Hippocampal formation (tissue), 2 donors: ENCODE measurements at places on chromosomes 4 and X.

DNA sequence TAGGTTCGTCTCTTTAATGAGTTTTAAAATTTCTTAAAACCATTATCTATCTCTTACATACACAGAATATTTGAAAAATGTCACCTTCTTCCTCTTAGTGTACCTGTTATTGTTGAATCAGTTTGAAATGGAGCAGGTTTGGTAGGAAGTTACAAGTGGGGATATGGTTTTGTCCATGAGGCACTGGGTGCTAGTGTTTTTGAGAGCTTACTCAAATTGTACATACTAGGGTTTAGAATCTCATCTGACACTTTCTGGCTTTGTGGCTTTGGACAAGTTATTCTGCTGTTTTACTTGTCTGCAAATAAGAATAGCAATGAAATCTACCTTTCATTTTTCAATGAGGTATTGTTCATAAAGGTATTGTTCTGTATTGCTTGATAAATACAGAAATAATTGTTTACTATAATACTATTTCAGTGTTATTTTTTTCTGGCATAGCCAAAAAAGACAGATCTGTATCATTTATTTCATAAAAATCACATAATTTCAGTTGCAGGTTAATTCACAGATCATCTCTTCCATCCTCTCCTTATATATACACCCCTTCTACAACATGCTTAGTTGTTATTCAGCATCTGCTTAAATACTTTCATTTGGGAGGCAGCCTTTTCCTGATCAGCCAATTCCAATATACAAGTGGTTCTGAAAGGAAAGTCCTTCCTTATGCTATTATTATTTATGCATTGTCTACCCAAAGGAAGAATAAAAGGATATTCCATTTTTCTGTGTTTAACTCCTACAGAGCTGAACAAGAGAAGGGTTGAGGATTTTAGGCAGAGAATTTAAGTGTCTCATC, 13.3 kb downstream of the NCAPG start:
- no peak for DNase-seq

DNA sequence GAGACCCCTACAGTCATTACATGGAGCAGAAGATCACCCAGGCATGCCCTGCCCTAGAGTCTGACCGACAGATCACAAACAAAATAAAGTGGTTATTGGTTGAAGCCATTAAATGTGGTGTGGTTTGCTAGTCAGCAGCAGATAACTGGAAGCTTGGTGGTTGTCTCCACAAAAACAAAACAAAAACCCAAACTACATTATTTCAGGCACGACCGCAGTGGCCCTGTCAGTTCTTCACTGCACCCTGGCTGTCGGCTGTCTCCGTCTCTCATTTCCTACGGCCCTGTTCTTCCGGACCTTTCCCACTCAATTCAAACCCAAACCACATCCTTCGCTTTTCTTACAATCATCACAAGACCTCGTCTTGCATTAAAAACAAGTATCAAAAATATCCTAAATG, 521.3 kb upstream of the ZFP42 start:
- no peak for DNase-seq

GRCh38 chr4:1793496-1793840, 375 bp downstream of the FGFR3 start:
- DNase-seq: no peak

DNA sequence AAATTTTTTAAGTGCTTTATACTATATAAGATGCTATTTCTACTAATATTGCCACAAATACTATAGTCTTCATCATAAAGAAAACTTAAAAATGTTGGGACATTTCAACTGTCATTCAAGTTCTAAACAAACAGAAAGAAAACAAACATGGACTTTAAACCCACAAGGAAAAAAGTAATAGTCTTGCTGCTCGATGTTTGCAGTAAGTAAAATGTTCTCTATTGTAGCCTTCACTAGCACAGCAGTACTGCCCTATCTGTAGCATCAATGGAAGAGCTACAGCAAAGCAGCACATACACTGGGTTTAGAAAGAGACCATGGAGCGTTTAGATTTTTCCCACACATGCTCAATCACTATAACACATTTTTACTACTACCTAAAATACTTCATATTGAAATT, 146.8 kb downstream of the KLHL13 start:
- no peak for DNase-seq

DNA sequence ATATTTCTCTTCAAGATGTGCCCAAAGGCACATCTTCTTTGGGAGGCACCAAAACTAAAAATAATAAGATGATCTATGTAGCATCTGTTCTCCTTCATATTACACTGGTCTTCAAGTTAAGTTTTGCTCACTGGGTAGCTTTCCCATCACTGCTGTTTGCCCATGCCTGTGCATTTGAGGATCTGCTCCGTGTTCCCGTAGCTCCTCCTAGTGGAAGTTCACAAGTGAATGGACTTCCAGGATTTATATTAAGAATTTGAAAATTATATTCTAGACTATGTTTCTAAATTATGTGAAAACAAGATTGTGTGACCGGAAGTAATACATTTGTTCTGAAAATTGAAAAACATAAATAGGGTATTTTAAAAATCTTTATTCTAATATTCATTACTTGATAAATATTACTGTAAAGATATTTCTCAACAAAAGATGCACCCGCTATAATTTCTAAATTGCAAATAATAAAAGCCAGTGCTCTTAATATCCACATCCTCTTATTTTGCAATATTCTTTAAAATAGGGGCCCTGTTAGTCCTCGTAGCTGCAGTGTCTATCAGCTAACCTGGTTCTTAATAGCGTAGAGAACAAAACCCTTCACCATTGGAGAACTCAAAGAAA, 147.7 kb downstream of the RBM46 start:
- no peak for DNase-seq

GRCh38 chr4:102339018-102339417, 6.3 kb downstream of the SLC39A8 start:
- DNase-seq: no peak

- DNase-seq: no peak
Observed at GRCh38 chr4:141731481-141731880, 95.1 kb downstream of the IL15 start.

- peak; percentile 15 for DNase-seq
Observed at GRCh38 chr4:130563185-130563888, 1467.4 kb downstream of the C4orf33 start.
